ENCODE measurements at places on chromosomes 2 and 18.
A peak's percentile ranks its signal among the peaks of the same experiment; 100 is the strongest.

- no peak for DNase-seq
Measured at GRCh38 chr2:104332731-104333130, 521.2 kb upstream of the POU3F3 start.

DNA sequence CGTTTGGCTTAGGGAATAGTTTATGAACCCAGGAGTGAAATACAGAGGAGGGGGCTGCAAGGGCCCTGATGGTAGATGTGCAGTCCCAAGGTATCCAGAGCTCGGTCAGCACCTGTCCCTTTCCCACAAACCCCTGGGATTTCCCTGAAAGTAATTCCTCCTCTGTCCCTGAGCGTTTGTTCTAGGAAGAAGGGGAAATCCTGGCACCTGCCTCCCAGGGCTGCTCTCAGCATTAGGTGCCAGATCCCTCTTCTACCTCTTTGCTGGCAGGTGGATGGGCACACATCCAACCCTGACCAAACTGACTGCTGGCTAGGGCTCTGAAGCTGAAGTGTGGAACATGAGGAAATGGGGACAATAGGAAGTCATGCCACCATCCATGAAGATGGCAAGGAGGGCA, 824.0 kb downstream of the SLC4A3 start:
- DNase-seq: no peak

DNA sequence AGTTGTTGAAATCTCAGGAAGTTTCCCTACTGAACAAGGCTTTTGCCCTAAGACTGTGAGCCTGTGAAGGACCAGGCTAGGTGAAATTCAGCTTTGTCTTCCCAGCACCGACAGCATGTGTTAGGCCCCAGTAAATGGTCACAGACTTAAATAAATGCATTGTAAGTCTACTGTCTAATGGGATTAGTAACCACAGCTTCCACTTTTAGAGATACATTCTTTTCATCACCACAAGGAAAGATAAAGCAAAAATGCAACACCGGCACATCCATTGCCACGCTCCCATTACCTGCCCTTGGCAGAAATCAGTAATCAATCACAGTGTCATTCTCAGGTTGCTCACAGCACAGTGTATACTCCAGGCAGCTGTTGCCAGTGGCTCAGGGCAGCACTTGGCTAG, 59.3 kb downstream of the CRACDL start:
- no peak for DNase-seq

- peak; percentile 79 for DNase-seq
Measured at GRCh38 chr2:24382363-24383073, 22.2 kb upstream of the ITSN2 start.

- no peak for DNase-seq
Measured at GRCh38 chr2:48854681-48855080, 99.2 kb upstream of the LHCGR start.

GRCh38 chr2:61534926-61535325, 3.2 kb downstream of the XPO1 start:
- DNase-seq: no peak

GRCh38 chr2:16218625-16219024, 278.3 kb downstream of the MYCN start:
- DNase-seq: no peak

- DNase-seq: no peak
Measured at GRCh38 chr2:186379052-186379451, 107.0 kb upstream of the ZC3H15 start.

DNA sequence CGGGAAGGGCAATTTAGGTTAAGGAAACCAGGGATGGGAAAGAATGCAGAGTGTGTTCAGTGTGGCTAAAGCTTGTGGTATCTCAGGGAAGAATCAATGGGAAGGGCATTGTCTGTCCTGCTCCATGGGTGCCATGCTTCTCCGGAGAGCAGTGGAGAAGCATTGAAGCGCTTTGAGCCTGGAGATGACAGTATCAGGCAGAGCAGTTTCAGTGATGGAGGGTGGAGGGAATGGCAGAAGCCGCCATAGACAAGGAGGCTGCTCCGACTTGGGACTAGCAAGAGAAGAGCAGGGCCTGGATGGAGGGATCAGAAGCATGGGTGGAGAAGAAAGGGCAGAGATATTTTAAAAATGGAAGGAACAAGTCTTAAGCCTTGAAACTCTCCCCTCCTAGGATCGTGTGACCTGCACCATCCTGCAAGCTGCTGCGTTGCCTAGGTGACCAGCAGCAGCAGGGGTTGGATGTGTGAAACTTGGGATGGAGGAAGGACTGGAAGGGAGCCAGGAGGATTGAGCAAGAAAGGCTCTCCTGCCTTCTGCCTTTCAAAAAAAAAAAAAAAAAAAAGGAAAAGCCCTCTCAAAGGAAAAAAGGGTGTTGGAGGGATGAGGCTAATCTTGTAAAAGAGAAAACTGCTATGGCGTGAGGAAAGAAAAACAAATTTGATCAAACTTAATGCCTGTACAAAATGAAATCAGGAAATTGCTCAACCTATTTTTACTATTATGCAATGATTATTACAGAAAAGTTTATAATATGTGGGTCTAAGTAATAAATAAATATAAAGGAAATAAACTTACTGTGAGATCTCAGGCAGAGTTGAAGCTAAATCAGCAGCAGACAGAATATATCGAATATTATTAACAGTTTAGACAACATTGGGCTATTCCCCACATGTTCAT, 493.8 kb upstream of the NRP2 start:
- peak; percentile 5 for DNase-seq

GRCh38 chr2:48983551-48983950, 170.8 kb downstream of the FSHR start:
- no peak for DNase-seq

DNA sequence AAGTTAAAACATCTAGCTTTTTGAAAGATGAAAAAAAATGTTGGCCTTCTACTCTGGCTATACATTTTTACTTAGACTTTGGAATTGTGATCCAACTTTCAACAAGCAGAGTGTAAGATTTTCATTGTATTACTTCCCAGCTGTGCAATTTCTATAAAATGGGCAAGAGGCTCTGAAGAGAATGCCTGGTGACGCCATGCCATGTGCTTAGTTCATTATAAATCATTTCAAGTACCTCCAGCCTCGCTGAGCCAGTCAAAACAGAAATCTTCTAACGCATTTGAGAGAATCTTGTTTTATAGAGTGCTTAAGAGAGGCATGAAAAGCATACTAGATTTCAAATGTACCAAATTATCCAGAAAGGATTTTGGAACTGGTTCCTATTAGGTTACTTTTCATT, 10.1 kb upstream of the STK17B start:
- no peak for DNase-seq

DNA sequence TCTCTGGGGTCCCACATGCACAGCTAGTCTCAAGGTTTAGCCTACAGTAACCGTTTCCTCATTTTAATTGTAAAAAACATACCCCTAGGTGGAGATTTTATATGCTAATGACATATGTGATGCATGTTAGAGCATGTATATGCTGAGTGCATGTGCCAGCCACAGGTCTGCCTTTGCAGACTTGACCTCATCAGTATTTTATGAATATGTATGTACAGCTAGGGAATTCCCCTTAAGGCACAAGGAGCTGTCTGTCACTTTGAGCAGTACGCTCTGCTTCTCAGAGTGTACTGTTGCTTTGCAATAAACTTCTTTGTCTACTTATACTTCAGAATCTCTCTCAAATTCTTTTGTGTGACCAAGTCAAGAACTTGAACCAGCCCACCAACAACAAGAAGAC, 131.2 kb upstream of the ERBB4 start:
- DNase-seq: no peak

DNA sequence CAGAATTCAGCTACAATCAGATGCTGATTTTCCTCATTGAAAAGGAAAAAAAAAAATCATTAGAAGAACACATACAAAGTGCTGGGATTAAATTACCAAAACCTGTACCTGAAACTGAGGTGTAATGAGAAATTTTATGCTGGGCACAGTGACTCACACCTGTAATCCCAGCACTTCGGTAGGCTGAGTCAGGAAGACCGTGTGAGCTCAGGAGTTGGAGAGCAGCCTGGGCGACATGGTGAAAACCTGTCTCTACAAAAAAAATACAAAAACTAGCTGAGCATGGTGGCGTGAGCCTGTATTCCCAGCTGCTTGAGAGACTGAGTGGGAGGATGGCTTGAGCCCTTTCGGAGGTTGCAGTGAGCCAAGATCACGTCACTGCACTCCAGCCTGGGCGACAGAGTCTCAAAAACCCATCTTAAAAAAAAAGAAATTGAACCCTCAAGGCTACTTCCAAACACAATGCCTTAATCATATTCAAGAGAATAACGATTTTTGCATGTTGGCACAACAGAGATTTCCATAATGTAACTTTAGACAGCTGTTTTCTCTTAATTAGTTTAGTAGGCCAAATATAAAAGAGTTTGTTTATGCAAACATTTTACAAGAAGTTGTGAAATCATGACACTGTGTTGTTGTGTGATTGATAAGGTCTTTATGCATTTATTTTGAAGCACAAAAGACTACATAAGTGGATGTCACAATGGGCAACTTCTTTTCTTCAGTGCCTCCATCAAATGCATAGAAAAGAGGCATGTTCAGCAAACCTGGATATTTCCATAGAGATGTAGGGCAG, 63.9 kb downstream of the FAM161A start:
- DNase-seq: no peak

DNA sequence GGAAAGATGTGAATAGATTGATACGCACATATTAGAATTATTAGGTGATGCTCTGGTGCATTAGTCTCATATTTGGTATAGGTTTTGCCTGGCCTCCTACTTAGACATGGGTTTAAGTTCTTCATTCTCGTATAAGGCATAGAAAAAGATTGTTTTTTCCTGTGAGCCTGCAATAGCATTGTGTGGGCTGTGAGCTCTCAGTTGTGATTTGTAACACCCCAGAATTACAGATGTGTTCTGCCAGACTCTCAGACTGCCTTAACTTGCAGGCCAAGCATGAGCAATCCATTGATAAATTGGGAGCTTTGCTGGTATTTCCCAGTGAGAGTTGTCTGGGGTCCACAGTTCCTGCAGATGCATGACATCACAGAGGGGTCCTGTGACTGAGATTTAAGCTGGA, 95.7 kb downstream of the MAPRE2 start:
- DNase-seq: no peak

- peak; percentile 38 for DNase-seq
Measured at GRCh38 chr2:13522917-13523821, 806.4 kb downstream of the TRIB2 start.

- no peak for DNase-seq
Measured at GRCh38 chr2:197852108-197852507, 47.7 kb downstream of the PLCL1 start.

- DNase-seq: no peak
Measured at GRCh38 chr2:227661025-227661649, 5.5 kb upstream of the SCYGR5 start.

DNA sequence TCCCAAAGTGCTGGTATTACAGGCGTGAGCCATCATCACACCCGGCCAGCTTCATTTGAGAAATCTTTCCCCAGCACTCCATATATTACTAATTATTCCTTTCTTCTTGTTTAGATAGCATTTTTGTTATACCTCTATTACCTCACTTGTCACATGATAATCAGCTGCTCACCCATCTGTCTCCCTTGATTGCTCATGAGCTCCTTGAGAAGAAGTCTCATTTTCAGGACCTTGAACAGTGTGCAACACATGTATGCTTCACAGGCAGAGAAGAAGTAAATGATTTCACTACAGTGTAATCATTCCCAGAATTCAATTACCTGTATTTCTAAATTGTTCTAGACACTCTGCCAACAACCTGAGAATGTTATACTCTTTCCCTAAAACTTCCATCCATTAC, 6.2 kb downstream of the PAIP2B start:
- no peak for DNase-seq

DNA sequence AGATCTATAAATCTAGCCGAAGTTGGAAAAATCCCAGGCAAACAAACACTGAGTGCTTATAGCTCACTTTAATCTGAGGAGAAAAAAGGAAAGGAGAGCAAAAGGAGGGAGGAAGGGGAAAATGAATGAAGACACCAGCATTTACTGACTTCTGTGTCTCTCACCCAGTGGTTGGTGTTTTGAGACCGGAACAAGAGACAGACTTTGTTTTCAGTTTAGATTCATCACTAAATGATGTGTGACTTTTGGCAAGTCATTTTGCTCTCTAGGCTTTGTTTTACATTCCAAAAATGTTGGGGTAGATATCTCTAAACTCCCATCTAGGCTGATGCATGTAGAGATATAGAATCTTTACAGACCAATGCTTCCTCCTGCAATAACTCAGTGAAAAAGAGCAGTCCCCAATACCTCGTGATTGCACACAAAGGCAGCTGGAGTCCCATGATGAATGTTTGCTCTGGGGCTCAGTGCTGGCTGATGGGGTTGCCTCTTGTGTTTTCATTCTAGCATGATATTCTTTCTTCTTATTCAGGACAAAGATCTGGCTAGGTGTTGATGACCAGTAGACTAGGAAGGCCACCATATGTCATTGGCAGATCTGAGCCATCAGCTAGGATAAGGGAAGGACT, 51.4 kb downstream of the TRIB2 start:
- no peak for DNase-seq

DNA sequence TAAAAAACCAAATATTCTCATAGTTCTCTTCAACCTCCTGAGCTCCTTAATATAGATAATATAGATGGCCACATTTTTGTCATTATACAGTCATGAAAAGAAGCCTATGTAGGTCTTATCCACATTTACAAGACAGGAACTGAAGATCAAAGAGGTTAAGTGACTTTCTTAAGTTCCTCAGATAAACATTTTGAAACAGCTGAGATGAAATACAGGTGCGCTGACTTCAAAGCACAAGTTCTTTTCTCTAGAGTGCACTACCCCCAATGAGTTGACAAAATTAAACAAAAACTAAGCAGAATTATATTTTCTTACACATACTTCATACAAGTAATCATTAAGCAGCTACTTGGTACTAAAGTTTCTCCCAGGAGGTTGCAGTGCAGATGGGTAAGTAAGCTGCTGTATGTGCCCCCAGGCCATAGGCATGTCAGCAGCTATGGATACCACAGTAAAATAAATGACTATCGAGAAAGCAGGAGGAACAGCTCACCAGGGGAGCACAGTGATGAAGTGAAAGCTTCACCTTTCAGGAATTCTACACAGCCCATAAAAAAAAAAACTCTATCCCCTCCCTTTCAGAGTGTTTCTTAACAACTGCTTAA, 199.8 kb downstream of the DPP10 start:
- no peak for DNase-seq

- DNase-seq: no peak
Measured at GRCh38 chr2:202721621-202722020, 86.9 kb downstream of the FAM117B start.

DNA sequence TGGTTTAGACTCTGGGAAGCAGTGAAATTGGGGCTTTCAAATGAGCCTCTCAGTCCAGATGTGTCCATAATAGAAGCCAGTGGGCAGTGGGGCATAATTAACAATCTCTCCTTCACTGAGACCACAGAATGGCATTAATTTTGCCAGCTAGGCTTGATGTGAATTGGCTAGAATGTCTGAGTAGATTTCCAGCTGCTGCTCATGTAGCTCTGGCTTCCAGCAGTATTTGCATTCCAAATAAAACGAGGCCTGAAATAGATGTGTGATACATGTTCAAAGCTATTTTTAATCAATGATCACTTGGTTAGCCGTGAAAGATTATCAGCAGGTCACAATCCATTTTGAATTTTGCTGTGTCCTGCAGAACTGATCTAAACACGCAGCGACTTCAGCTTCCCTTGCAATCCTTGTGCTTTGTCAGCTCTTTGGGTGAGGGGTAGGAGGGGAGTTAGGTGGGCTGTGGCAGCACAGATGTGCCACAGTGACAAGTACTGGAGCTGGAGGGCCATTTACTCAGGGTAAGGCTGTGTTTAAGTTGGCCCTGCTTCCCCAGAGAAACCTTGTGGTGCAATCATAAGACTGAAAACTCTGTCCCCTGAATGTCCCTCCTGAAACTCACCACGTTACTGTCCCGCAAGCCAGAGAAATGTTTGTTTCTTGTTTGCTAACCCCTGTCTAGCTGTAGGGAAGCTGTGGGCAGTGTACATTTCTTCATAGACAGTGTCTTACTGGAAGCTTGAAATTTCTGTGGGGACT, 56.9 kb upstream of the TMEM178A start:
- no peak for DNase-seq

GRCh38 chr18:26867471-26867870, 2.0 kb upstream of the AQP4 start:
- no peak for DNase-seq
